ENCODE measurements at places on chromosomes 6 and 20.

GRCh38 chr6:159759645-159760044 lies 2.2 kb upstream of the ACAT2 start:
- DNase-seq: no peak

- DNase-seq: no peak
Measured at GRCh38 chr6:78875505-78875904, 8.2 kb downstream of the IRAK1BP1 start.

- DNase-seq: no peak
Measured at GRCh38 chr20:13042458-13042794, 33.7 kb downstream of the SPTLC3 start.

- DNase-seq: no peak
Measured at GRCh38 chr6:40947876-40948526, 91.0 kb downstream of the UNC5CL start.

GRCh38 chr6:79168695-79168980 lies 65.8 kb downstream of the HMGN3 start:
- no peak for DNase-seq

- no peak for DNase-seq
Measured at GRCh38 chr6:89984926-89985750, 90.9 kb downstream of the GJA10 start.

- DNase-seq: no peak
Measured at GRCh38 chr6:8069631-8070284, 5.6 kb upstream of the BLOC1S5 start.
